CD4-positive, alpha-beta memory T cell (primary cell): ENCODE measurements at places on chromosomes 5 and 9. TPM values are rescaled to one million over a fixed set of nuclear protein-coding genes. Genes with fewer than 3 reads are reported as not detected.

DNA sequence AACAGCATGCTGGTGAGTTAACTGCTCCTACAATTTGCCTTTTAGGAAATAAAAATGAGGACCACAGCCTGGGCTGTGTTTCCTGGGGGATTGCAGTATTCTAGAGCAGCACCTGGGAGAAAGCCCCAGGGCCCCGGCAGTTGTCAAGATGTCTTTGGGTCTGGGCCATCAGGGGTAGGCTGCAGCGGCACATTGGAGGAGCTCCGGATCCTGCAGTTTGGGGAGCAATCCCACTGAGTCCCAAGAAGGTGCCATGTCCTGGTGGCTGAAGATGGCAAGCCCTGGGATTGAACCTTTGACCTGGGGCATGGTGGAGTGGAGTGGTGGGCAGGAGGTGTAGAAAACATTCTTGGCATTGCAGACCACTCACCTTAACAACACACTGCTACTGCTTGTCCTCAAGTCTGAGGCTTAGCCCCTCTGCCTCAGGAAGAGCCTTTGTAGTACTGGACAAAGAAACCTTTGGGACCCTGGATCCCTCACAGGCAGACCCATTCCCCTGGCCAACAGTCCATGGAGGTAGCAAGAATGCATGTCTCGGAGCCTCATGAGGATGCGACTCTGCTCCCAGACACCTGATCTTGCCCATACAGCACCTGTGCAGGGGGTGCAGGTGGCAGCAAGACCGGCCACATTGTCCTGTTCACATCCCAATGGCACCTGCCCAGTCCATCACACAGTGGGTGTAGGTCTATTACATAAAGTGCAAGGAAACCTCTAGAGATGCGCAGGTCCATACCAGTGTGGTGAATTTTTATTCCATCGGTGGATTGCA, 159.1 kb upstream of the IRX2 start:
- H3K27me3 ChIP-seq: no peaks in the 10 kb centered on the region
- no peak for DNase-seq
- no peak overlapping the region for H3K27ac ChIP-seq
- no peak overlapping the region for H3K4me3 ChIP-seq
- H3K36me3 ChIP-seq: no peaks in the 10 kb centered on the region

GRCh38 chr5:1190837-1191239, 10.6 kb upstream of the SLC6A19 start:
- H3K4me3 ChIP-seq: no peak overlapping the region
- no peak overlapping the region for H3K27ac ChIP-seq
- no peaks in the 10 kb centered on the region for H3K36me3 ChIP-seq
- DNase-seq: no peak
- H3K4me1 ChIP-seq: no peaks in the 10 kb centered on the region
- H3K27me3 ChIP-seq: no peaks in the 10 kb centered on the region

- H3K36me3 ChIP-seq: no peaks in the 10 kb centered on the region
- H3K27me3 ChIP-seq: no peaks in the 10 kb centered on the region
- no peak overlapping the region for H3K4me3 ChIP-seq
- H3K27ac ChIP-seq: no peak overlapping the region
- DNase-seq: no peak
- H3K4me1 ChIP-seq: no peaks in the 10 kb centered on the region
Observed at GRCh38 chr9:130437011-130437789, 7.6 kb upstream of the ASS1 start.

DNA sequence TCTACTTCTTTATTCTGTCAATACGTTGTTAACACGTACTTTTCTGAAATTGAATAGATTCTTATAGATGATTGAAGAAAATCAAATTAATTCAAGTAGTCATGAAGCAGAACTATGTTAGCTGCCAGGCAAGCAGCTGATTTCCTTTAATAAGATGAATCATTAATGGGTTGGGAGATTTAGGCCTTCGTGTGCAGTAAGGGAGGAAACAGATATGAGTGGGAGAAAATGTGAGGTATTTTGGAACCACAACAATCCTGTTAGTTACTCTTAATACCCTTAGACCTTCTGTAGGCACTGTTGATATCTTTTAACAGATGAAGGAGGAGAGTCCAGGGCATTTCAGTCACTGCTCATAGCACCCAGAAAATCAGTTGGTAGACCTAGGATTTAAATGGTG, 121.0 kb downstream of the AOPEP start:
- no peak overlapping the region for H3K27ac ChIP-seq
- no peak overlapping the region for H3K4me3 ChIP-seq
- no peaks in the 10 kb centered on the region for H3K27me3 ChIP-seq
- peaks cover 7% of the 10 kb centered on the region for H3K4me1 ChIP-seq
- no peak for DNase-seq
- H3K36me3 ChIP-seq: no peaks in the 10 kb centered on the region

- H3K27me3 ChIP-seq: no peaks in the 10 kb centered on the region
- H3K27ac ChIP-seq: no peak overlapping the region
- H3K4me3 ChIP-seq: no peak overlapping the region
- no peaks in the 10 kb centered on the region for H3K36me3 ChIP-seq
Observed at GRCh38 chr9:36858805-36859375, 175.2 kb downstream of the PAX5 start.

DNA sequence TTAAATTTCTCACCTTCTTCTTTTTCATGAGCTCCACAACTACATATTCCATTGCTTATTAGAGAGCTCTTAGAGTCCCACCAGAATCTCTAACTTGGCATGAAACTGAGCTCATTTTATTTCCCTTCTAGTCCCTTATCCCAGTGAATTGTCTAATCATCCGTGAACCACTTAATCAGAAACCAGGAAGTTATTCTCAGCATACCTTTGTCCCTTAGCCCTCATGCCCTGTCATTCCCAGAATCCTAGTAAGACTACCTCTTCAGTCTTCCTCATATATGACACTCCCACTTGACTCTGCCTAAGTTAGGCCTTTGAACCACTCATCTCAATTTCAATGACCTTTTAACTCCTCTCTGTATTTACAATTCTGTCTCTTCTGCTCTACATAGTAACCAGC, 93.0 kb upstream of the PAPPA start:
- H3K27ac ChIP-seq: no peak overlapping the region
- H3K27me3 ChIP-seq: no peaks in the 10 kb centered on the region
- H3K36me3 ChIP-seq: no peaks in the 10 kb centered on the region
- H3K4me1 ChIP-seq: no peaks in the 10 kb centered on the region

DNA sequence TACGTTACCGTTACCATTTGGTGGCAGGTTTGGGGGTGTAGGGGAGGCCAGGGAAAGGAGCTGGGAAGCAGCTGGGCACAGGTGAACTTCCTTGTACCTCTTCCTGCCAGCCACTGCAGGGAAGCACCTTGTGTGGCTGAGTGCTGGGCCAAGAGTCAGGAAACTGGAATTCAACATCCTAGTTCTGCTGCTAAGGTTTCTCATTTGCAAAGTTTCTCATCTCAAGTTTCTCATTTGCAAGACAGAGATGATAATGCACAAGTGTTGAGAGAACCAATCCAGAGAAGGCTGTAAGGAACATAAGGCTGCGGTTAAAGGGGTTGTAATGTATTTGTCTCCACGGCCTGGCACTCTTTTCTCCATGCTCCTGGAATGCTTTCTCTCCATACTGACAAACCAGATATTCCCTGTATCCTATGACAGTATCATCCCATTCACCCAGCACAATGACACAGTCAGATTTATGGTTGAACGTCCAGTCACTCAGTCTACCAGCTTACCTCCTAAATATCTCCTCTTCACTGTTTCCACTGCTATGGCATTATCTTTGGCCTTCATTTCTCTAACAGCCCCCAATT, 33.6 kb upstream of the LARP1 start:
- H3K36me3 ChIP-seq: no peaks in the 10 kb centered on the region
- no peak for DNase-seq
- no peaks in the 10 kb centered on the region for H3K4me1 ChIP-seq
- H3K27ac ChIP-seq: no peak overlapping the region

DNA sequence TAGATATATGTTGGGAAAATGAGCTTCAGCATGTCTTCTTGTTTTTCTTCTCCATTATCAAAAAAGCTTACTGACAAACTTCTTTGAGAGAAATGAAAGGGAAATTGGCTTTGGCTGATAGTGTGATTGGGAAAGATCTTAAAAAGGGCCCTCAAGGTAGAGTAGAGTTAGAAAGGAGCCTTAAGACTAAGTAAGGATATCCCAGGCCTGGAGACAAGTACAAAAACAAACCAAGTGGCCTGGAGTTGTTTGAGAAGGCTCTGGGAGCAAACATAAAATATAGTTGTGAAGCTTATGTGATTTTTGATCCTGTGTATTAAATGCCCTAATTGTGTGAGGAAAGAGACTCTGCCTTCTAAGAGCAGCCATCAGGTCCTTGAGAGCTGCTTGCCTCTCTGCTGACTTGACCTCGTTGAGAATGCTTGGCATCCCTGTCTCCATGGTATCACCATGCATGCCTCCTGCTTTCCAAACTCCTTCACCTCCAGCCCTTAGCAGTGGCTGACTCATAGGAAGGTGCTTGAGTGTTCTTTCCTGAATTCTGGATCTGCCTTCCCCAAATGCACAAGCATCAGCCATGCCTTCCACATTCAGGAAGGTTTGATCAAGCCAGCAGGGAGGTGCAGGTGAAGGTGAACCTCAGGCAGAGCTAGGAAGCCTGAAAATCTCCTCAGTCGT, 78.9 kb downstream of the SMARCA2 start:
- no peak for DNase-seq
- H3K27ac ChIP-seq: no peak overlapping the region
- H3K36me3 ChIP-seq: peaks cover 48% of the 10 kb centered on the region
- H3K27me3 ChIP-seq: no peaks in the 10 kb centered on the region
- no peaks in the 10 kb centered on the region for H3K4me1 ChIP-seq
- H3K4me3 ChIP-seq: no peak overlapping the region

DNA sequence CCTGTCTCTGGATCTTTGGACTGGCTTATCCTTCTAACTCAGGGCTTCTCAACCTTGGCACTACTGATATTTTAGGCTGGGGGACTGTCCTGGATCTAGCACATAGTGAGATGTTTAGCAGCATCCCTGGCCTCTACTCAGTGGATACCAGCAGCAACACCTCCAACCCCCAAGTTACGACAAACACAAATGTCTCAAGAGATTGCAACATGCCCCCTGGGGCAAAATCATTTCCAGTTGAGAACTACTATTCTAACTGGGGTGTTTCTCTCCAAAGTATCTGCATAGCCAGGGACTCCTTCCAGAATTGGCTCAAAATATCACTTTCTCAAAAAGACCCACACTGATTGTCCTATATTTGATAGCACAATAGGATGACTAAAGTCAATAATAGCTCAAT, 7.2 kb upstream of the TLR4 start:
- no peak overlapping the region for H3K27ac ChIP-seq
- H3K4me3 ChIP-seq: no peak overlapping the region
- no peaks in the 10 kb centered on the region for H3K4me1 ChIP-seq
- H3K36me3 ChIP-seq: no peaks in the 10 kb centered on the region
- no peak for DNase-seq
- H3K27me3 ChIP-seq: no peaks in the 10 kb centered on the region

GRCh38 chr5:29304545-29304944, 1888.9 kb upstream of the CDH6 start:
- H3K27ac ChIP-seq: no peak overlapping the region
- no peak for DNase-seq
- H3K4me3 ChIP-seq: no peak overlapping the region
- H3K36me3 ChIP-seq: no peaks in the 10 kb centered on the region
- H3K4me1 ChIP-seq: no peaks in the 10 kb centered on the region

DNA sequence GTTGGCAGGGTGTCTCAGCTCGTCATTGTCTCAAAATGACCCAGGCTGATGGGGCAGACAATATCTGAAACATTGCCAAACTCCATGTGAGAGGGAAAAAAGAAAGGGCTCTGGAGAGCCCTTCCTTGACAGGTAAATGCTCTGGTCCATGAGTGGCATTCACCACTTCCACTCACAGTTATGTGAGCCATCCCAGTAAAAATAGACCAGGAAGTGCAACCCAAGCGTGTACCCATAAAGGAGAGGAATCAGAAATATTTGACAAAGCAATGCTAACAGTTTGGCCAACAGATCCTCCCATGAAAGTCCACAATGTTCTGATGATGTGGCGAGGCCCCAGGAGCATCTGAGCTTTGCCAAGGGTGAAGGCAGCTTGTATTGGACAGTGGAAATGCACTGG, 49.4 kb downstream of the ASTN2 start:
- no peak for DNase-seq
- H3K36me3 ChIP-seq: no peaks in the 10 kb centered on the region
- no peak overlapping the region for H3K27ac ChIP-seq
- no peaks in the 10 kb centered on the region for H3K4me1 ChIP-seq

DNA sequence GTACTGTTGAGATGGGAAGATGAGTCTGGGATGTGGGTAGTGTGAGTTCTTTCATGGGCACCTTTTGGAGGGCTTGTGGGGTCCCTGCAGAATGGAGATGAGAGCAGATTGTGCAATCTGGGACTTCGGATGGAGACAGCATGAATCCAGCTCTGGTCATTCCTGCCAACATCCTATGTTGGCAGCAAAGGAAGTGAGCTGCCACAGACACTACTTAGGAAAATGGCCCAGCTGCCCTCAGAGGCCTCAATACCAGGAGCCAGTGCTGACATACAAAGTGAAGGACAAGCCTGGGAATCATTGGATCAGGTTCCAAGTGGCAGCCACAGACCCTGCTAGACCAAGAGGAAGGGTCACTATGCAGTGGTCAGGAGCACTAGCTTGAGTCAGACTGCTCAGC, 402.8 kb downstream of the CDK5RAP2 start:
- H3K27me3 ChIP-seq: no peaks in the 10 kb centered on the region
- no peak overlapping the region for H3K4me3 ChIP-seq
- H3K27ac ChIP-seq: no peak overlapping the region

- H3K4me1 ChIP-seq: no peaks in the 10 kb centered on the region
- no peak overlapping the region for H3K4me3 ChIP-seq
- no peaks in the 10 kb centered on the region for H3K27me3 ChIP-seq
Observed at GRCh38 chr5:143843461-143843860, 31.5 kb downstream of the HMHB1 start.

DNA sequence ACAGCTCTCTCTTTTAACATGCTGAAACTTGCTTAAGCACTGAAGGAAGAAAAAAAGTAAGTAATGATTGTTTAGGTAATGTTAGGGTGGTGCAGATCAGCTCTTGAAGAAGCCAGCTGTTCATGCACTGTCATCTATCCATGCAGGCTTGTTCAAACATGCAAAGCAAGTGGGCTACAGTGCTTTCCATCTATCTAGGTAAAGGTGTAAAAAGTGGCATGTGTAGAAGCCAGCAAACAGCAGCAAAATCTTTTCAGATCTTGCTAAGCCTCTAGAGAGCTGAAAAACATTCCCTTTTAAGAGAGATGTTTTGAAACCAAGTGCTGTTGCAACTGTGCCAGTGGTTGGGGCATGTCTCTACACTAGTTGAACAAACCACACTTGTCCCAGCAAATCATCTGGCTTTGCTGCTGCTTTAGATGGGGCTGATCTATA, 214.4 kb downstream of the EFNA5 start:
- no peaks in the 10 kb centered on the region for H3K4me1 ChIP-seq
- DNase-seq: no peak
- no peak overlapping the region for H3K27ac ChIP-seq
- no peaks in the 10 kb centered on the region for H3K27me3 ChIP-seq

- H3K36me3 ChIP-seq: no peaks in the 10 kb centered on the region
- no peak overlapping the region for H3K4me3 ChIP-seq
- H3K27me3 ChIP-seq: no peaks in the 10 kb centered on the region
- no peak for DNase-seq
Observed at GRCh38 chr5:68446487-68446894, 230.9 kb downstream of the PIK3R1 start.

The GABRP gene
- not detected for total RNA-seq

The GDF9 gene
- total RNA-seq: 1.1 TPM

The ZNF169 gene
- total RNA-seq: 25.2 TPM

The SLC6A7 gene
- not detected for total RNA-seq

The GPR151 gene
- not detected for total RNA-seq

The RXFP3 gene
- not detected for total RNA-seq

The OLFM1 gene
- total RNA-seq: not detected
